ENCODE measurements at places on chromosomes 16 and 17.
A peak's percentile ranks its signal among the peaks of the same experiment; 100 is the strongest.

DNA sequence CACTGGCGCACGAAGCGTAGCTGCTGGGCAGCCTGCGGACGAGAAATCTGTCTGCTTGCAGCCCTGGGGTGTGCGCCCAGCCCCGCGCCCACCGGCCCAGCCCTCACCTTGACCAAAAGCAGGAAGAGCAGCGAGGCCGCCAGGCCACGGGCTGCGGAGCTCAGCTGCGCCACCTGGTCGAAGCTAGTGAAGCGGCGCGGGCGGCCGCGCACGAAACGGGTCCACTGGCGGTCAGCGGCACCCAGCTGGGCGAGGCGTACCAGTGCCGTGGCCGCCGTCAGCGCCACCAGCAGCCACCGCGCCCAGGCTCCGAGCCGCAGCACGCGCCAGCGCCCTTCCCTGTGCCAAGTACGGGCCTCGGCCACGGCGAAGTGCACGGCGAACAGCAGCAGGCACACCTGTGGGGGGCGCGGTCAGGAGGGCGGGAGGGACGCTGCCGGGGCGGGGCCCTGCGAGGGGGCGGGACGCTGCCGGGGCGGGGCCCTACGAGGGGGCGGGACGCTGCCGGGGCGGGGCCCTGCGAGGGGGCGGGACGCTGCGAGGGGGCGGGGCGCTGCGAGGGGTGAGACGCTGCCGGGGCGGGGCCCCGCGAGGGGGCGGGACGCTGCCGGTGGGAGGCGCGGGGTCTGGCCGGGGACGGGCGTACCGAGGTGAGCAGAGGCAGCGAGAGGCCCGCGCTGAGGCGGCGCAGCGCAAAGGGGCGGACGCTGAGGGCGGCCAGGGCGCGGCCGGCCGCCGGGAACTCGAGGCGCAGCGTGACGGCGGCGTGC is 43.2 kb downstream of the TSC2 start:
- no peak for DNase-seq

DNA sequence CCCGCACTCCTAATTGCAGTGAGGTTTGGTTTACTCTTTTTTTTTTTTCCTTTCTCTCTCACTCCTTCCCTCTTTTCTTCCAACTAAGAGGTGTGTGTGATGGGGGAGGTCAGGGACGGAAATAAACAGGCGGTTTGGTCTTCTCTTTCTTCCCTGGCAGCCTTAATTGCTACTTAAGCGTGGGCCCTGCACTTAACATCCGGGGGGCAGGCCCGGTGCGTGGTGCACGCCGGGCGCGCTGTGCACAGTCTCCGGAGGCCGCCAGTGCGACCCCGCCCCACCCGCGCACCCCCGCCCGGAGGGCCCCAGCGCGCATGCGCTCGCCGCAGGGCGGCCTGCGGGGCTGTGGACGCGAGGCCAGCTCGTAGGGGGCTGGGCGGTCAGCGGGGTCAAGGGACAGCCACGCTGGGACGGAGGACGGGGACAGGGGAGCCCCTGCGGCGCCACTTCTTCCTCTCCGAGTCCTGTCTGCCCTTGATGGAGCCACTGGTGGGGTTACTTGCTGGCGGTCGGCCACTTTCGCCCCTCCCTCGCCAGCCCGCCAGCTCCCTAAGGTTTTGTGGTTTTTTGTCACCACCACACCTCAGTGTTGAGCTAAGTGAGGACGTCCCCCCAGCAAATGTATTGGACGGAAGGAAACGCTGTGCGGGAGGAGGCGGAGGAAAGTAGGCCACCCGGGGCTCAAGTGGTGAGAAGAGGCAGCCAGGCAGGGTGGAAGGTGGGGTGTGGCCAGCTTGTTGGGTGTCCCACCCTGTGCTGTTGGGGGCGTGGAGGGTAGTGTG is 120.9 kb downstream of the MRM1 start:
- DNase-seq = peak; percentile 29

- no peak for DNase-seq
Measured at GRCh38 chr16:80150978-80151721, 389.6 kb upstream of the DYNLRB2 start.

DNA sequence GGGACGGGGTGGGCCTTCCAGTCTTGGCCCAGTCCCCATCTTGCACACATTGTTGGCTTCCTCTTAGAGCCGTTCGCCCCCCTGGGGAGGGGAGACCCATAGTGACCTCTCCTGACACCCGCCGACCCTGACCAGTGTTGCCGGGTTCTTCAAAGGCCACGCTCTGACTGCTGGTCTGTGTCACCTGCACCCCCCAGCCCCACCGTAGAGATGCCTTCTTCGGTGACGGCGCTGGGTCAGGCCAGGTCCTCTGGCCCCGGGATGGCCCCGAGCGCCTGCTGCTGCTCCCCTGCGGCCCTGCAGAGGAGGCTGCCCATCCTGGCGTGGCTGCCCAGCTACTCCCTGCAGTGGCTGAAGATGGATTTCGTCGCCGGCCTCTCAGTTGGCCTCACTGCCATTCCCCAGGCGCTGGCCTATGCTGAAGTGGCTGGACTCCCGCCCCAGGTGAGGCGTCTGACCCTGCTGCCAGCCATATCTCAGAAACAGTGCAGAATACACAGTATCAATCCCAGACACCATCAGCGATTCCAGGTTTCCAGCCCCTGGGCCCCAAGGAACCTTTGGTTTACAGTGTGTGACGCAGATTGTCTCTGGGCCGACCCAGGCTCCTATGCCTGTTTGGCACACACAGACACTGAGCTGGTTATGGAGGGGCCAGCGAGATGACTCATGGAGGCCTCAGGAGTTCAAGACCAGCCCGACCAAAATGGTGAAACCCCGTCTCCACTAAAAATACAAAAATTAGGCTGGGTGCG is 1.3 kb downstream of the SLC26A11 start:
- no peak for DNase-seq

- no peak for DNase-seq
Measured at GRCh38 chr16:17939723-17940122, 396.8 kb downstream of the NPIPA8 start.

Measured in caudate nucleus (tissue), 63 donors.